ENCODE measurements at places on chromosomes 11 and 22.
A peak's percentile ranks its signal among the peaks of the same experiment; 100 is the strongest.

DNA sequence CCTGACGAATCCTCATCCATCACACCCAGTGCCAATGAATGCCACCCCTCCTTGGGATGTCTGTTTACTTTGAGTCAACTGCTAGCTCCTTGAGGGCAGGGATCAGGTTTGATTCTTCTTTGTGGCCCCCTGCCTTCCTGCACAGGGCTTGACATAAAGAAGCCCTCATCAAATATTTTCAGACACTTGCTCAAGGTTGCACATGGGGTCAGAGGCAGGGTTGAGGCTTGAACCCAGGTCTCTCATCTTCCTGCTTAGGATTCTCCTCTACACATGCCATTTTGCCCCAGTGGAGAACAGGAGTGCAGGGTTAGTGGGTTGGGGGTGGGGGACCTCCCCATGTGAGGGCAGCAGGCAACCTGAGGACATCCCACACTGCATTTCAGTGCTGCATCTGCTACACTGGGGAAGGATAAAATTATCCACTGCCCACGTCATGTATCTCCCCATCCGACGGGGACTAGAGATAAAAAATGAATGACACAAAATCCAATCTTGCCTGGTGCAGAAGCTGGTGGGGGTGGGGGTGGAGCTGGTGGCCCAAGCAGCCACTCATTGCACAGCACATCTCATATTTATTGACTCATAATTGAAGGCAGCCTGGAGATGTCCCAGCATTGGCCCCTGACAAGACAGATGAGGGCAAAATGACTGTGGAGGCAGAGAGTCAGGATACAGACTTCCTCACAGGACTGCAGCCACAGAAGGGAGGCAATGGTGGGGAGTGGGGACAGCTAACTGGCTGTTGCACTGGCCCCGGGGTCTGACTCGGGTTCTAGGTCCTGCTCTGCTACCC is 41.3 kb downstream of the NEU3 start:
- no peak for DNase-seq

- DNase-seq: no peak
These were observed 198.6 kb downstream of the TMEM135 start for GRCh38 chr11:87236368-87236767.

DNA sequence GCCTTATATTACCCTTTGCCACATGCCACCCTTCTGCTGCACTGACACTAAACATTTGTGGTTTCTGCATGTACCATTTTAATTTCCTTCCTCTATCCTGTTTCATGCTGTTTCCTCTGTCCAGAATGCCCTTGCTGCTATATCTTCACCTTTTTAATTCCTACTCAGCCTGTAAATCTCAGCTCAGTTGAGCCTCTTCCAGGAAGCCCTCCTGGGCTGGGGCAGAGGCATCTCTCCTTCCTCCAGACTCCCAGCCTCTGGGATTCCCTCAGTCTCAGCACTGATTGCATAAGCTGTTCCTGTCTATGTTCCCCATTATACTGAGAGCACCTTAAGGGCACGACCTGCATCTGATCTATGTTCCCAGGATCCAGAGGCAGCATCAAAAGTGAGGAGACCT is 98.7 kb downstream of the RNF169 start:
- DNase-seq: no peak

DNA sequence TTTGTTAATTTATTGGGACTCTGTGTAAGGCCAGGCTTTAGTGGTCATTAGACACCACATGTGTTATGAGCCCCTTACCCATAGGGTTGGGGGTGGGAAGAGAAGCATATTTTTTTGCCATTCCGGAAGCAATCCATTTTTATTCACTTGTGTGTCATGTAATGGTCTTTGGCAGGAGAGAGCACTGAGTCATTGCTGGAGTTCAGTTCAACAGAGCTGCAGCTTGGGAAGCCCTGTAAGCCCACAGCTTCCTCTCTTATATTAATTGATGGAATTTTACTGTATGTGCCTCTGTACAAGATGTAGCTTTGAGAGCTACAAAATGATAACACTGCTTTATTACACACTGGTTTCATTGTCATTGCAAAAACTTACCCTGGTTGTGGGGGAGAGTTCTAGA is 177.3 kb upstream of the SORL1-AS1 start:
- peak; percentile 79 for DNase-seq

GRCh38 chr11:350723-351255 is 18.5 kb upstream of the B4GALNT4 start:
- DNase-seq: no peak

- DNase-seq: no peak
These were observed 712.6 kb upstream of the ANO5 start for GRCh38 chr11:21480240-21480639.

GRCh38 chr11:20875889-20876288 is 206.5 kb downstream of the NELL1 start:
- DNase-seq: no peak

GRCh38 chr22:44224166-44224565 is 43.4 kb downstream of the PARVG start:
- peak; percentile 12 for DNase-seq

- peak; percentile 48 for DNase-seq
These were observed 6.1 kb downstream of the CD81 start for GRCh38 chr11:2382936-2383851.

GRCh38 chr22:30414525-30415047 is 11.0 kb upstream of the MTFP1 start:
- no peak for DNase-seq

- DNase-seq: no peak
These were observed 30.1 kb downstream of the RCN1 start for GRCh38 chr11:32121012-32121411.

DNA sequence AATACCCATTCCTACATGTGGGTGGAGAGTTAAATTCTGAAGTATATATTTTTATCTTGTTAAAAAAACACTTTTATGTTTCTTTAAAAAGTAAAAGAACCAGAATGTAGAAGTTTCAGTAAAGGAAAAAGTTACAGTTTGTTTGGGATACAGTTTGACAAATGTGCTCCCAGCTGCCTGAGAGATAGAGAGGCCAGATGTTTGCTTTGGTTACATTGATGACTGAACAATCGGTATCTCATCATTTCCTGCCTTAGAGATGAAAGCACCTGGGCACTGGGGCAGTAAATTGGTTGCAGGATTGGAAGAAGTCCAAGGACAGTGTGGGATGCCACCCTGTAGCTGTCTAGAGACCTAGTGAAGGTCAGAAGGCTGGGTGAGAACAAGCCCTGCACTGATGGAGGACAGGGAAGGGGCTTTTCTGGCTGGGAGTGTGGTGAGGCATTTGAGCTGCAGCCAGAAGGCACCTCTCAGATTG is 16.6 kb downstream of the MED15 start:
- no peak for DNase-seq

DNA sequence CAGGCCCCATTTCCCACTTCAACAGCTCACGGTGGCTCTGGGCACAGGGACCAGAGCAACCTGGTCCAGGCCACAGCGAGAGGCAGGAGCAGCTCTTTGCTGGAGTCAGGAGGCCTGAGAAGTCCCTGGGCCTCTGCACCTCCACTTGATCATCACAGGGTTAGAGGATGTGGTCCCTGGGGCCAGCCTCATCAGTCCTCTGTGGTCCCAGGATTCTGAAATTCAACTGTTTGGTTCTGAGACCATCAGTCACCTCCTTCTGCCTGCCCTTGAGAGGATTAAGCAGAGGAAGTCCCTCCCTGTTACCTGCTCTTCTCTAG is 24.9 kb upstream of the CBX7 start:
- DNase-seq: no peak

GRCh38 chr11:87223816-87224215 is 186.1 kb downstream of the TMEM135 start:
- DNase-seq: no peak

- DNase-seq: no peak
These were observed 20.8 kb downstream of the BID start for GRCh38 chr22:17753401-17753989.

GRCh38 chr11:29707924-29708323 is 308.9 kb downstream of the KCNA4 start:
- no peak for DNase-seq

DNA sequence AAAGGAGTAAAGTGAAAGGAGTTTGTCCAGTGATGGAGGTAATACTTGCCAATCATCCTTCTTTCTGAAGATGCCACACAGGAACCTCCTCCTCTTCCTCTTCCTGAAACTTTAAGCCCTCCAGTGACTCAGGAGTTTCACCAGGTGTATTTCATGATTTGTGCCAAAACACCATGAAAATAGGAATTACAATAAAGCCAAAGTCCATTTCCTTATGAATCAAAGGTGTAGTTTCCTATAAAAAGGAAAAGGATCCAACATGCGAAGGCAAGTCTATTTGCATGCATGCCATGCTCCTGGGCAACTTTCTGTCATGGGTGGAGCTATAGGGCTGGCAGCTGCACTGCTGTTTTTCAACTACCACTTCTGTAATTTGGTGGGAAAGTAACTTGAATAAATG is 9.8 kb upstream of the POU2AF1 start:
- DNase-seq: no peak

- no peak for DNase-seq
These were observed 1.5 kb upstream of the SLC6A5 start for GRCh38 chr11:20597680-20598484.

DNA sequence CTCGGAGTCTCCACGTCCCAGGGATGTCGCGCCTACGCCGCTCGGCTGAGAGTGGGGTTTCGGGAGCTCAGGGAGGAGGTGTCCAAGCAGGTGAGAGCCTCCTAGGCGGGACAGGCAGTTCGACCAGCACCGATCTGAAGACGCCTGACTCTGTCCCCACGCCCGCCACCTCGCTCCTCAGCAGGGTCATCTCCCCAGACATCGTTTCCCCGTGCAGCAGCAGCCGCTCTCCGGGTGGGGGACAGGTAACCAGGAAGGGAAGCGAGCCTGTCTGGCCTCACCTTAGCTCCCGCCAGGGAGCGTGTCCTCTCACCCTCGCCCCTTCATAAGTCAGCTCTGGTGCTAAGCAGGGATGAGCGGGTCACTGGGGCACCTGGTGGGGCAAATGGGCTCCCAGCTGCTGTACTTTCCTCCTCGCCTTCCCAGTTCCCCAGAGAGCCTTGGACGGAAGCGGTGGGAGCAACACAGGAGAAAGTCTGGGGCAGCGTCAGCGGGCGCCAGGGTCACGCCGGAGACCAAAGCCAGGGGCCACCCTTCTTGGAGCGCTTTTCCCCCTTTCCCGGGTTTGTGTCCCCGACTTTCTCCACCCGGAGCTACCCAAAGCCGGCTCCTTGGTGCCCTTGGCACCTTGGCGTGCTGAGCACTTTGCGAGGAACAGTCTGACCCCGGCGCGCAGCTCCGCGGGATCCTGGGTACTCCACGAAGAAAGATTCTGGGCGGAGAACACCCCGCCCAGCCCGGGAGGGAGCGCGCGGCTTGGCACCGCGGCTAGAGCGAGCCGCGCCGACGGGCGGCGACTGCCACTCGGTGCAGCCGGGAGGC is 1.6 kb downstream of the SPON1 start:
- DNase-seq: no peak

GRCh38 chr11:12008790-12009616 is 577 bp upstream of the DKK3 start:
- DNase-seq: peak; percentile 68

DNA sequence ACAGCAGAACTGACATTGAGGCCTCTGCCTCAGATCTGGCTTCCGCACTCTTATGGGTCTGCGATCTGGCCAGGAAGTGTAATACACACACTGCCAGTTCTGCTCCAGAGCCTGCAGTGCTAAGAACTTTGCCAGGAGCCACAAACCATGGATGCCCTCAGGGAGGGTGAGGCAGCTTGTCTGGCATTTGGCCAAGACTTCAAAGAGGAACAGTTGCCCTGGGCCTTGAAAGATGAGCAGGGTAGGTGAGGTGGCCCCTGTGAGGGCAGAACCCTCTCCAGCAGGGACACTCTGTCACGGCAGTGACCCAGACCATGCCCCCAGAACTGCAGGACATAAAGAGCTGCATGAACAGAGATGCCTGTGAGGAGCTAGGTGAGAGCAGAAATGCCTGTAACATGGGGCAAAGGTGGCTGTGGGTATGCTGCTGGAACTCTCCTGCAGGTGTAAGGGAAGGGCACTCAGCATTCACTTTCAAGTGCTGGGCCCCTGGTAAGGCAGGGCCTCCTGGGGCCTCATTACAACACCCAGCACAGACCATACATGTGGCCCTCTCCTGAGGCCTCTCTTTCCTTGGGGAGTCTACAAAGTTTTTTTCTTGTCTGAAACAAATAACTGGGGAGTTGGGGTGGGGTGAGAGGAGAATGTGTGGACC is 47.3 kb downstream of the NEU3 start:
- DNase-seq: no peak

DNA sequence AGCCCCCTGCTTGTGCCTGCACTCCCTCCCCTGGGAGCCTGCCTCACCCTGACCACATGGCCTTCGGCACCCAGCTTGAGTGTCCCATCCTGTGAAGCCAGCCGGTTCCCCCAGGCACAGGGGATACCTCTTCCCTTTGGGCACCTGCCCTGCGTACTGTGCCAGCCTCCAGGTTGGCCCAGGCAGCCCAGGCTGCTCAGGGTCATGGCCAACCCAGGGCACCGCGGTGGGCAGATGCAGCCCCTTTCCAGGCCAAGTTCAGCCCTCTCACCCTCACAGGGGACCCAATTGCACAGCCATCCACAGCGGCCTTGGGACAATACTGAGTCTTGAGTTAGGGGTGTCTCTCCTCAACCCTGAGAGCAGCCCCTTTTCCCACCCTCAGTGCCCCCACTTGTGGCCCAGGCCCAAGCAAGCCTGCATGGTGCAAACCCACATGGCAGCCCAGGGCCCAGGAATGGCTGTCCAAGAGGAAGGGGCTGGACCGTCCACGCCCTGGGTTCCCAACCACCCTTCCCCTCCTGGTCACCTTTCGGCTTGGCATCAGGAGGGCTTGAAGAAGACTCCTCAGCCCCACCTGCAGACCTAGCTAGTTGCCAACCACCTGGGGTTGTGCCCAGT is 87.7 kb downstream of the CDKN1C start:
- DNase-seq: no peak

- no peak for DNase-seq
These were observed 564.5 kb upstream of the B3GAT1 start for GRCh38 chr11:134976551-134976950.

DNA sequence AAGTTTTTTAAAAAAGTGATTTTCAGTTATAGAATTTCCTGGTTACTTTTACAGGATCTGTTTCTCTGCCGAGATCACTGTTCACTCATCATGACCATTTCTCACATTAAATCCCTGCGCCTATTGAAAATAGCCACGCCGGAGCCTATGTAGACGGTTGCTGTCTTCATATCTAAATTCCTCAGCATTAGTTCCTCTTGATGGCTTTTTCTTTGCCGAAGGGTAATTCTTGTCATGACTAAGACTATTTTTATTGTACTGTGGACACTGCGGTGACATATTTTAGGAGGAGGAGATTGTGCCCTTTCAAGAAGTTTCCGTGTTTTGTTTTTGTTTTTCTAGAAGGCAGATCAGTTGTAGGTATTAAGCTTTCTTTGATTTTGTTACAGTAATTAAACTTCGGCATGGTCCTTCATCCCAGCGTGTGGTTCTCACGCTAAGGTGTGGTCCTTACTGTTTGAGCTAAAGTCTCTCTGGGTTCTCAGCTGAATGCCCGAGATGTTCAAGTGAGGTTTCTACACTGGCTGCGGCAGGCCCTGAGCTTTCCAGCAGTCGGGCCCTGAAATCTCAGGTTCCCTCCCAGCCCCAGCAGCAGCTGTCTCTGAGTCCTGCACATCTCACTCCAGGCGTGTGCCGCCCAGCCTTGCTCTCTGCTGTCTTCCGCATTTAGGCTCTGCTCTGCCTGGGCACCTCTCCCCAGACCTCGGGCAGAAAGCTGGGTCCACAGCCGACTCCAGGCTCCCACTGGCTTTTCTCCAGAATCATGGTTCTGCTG is 1110.5 kb downstream of the TBC1D22A start:
- DNase-seq: no peak

Data from fibroblast of skin of scalp (primary cell).